Esophagus squamous epithelium (tissue), 5 donors: ENCODE measurements at places on chromosomes 13 and 19.

- no peak for DNase-seq
Observed at GRCh38 chr13:58949646-58950045, 1214.1 kb downstream of the DIAPH3 start.

GRCh38 chr19:41545547-41545946, 30.4 kb upstream of the CEACAM21 start:
- DNase-seq = no peak

DNA sequence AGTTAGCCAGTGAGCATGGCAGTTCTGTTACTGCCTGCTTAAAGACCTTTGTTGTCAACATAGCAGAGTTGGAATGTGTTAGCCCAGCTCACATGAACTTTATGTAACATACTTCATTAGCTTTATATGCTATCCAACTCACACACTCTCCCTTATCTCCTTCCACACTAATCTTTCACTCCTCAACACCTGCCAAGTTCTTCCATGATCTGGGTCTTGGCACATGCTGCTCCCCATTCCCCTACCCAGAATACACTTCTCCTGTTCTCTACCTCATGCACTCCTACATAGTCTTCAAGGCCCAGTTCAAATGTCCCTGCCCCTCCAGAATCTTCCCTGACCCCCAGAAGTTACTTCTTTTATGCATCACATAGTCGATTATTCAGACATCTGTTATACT, 179.3 kb downstream of the KATNAL1 start:
- no peak for DNase-seq

DNA sequence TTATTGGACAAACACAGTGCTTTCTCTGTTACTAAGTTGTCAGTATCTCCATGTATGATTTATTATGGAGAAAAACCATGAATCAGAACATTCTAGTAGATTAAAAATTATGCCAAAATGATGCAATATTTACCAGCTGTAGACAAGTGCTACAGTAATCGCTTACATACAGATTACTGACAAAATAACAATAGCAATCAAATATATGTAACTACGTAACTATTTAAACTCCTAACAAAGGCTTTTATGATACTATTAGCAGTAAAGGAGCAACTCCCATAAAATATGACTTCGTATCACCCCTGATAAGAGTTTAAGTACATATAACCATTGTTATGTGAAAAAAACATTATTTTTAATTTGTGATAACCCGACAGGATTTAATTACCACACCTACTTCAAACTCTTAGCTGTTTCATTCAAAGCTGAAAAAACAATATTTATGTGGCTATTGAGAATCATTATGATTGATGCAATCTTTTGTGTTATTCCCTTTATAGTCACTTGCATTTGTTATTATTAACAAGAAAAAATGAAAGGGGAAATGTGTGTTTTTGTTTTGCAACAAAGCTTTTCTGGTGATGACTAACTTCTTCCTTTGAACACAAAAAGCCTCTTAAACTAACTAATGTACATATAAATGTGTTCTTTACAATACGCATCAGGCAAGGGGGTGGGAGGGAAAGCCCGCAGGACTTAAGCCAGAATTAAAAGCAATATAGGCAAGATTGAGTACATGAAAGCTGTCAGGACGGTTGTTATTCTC, 147.4 kb downstream of the ABCC4 start:
- DNase-seq = no peak

- no peak for DNase-seq
Observed at GRCh38 chr19:33333151-33333550, 30.8 kb upstream of the CEBPA start.

- no peak for DNase-seq
Observed at GRCh38 chr19:54209811-54210494, 9.3 kb downstream of the RPS9 start.

- no peak for DNase-seq
Observed at GRCh38 chr13:21060338-21061028, 903 bp downstream of the LATS2 start.

DNA sequence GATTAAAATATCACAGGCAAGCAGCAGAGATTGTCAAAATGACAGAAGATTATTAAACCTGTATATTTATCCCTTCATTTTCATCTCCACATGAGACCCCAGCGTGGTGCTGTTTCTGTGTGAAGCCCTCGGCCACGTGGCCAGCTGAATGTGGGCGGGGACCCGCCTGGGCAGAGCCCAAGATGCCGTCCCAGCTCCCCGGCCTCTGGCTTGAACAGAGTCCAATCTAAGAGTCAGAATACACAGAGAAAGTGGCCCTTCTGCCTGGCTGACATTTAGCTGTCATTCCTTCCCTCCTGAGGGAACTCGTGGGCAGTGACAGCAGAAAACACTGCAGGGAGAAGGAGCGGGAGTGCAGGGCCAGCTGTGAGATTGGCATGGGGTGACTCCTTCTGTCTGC, 34.9 kb upstream of the UQCRFS1 start:
- DNase-seq = no peak

DNA sequence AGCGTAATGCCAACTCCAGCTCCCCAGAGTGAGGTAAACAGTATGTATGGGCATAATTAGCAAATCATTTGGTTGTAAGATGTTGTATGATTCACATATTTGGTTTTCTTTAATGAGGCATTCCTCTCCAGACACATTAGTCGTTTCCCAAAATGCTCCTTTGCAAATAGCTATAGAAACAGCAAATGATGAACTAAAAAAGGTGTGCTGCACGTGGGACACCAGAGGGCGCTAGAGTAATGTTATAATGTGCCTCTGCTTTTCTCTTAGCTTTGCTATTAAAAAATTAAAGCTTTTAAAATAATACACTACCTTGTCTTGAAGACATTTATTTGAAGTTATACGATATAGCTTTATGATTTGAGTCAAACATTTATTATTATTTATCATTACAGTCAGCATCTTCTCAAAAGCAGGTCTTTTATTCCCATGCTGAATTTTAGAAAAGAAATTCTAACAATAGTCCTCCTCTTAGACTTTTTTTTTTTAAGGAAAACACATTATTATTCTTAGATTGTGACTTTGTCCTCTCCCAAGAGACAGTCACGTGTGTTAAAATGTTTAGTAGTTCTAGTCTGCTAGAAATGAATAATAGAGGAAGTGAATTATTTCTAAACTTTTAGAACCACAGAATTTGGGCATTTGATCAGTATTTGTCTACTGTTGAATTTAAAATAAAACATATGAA, 121.6 kb upstream of the FRY start:
- DNase-seq = no peak

- no peak for DNase-seq
Observed at GRCh38 chr13:46675016-46675415, 121.9 kb downstream of the ESD start.

- no peak for DNase-seq
Observed at GRCh38 chr19:36851898-36852297, 1.2 kb downstream of the ZNF345 start.

- DNase-seq = no peak
Observed at GRCh38 chr13:76725211-76725610, 161.0 kb downstream of the KCTD12 start.

DNA sequence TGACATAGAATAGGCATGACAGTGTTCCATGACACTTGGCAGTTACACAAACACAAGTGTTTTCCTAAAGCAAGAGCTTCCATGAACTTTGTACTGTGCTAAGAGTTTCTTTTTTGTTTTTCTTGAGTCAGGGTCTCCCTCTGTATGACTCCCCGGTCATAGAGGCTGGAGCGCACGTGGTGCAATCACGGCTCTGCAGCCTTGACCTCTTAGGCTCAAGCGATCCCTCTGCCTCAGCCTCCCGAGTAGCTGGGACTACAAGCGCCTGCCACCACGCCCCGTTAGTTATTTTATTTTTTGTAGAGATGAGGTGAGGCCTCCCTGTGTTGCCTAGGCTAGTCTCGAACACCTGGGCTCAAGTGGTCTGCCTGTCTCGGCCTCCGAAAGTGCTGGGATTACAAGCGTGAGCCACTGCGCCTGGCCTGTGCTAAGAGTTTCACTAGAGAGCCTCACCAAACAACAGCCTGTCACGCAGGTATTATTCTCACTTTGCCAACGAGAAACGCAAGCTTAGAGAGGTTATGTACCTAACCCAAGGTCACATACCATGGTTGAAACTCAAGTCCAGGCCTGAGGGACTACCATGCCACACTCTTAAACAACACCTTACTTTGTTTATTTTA, 355.9 kb downstream of the KLF12 start:
- no peak for DNase-seq

DNA sequence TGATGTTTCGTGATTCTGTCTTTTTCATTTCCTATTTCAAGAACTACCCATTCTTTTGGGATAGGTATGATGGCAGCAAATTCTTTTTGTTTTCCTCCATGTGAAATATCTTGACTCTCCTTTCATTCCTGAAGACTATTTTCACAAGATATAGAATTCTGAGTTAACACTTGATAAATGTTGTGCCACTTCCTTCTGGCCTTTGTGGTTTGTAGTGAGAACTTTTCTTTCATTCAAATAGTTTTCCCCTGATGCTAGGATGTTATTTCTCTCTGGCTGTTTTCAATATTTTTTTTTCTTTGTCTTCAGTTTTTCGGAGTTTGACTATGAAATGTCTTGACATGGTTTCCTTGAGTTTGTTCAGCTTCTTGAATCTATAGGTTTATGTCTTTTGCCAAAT, 8.3 kb upstream of the TUBGCP3 start:
- DNase-seq = no peak

GRCh38 chr19:51064534-51065220, at the start of gene KLK13:
TSS of gene KLK13 (minus strand) at chr19:51065092. CDS start at chr19:51065067, 25 bp downstream.
- no peak for DNase-seq

DNA sequence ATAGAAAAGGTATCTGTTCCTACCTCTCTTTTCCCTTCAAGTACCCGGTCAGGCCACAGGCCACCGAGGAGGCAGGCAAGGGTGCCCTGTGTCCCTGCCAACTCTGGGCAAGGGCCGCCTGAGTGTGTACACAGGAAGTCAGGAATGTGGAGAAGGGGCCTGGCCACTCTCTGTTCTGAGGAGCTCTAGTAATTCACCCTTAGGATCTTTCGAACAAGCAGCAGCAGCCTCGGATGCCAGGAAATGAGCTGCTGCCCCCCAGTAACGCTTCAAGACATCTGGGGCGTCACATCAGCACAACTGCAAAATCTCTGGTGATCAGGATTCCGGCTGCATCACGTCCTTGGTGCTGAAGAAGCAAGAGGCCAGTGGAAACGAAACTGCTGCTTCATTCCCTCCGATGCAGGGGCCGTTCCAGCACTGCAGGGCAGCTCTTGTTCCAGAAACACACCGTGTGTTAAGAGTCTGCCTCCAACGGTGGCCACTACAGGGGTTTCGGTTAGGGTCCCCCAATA, 2.0 kb downstream of the RAB20 start:
- no peak for DNase-seq

- no peak for DNase-seq
Observed at GRCh38 chr13:106534639-106535551, 567 bp downstream of the EFNB2 start.

- no peak for DNase-seq
Observed at GRCh38 chr13:97413694-97414093, 20.3 kb upstream of the RAP2A start.

- no peak for DNase-seq
Observed at GRCh38 chr19:38639679-38640078, 7.8 kb upstream of the ACTN4 start.

DNA sequence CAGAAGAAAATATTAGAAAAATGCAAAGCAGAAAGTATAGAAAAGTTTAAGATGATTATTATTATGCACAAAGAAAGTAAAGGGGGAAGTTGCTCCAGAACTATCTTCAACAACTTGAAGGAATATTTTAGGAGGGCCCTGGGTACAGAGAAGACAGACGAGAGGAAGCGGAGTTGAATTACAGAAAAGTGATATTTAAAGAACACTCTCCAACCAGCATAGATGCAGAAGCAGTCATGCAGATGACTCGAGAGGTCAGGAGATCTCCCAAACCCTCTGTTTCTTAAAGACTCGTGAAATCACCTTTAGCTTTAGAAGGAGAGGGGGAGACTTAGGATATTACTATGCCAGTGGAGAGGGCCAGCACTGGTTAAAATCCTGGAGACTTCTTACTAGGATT, 8.5 kb upstream of the SHISA2 start:
- no peak for DNase-seq

DNA sequence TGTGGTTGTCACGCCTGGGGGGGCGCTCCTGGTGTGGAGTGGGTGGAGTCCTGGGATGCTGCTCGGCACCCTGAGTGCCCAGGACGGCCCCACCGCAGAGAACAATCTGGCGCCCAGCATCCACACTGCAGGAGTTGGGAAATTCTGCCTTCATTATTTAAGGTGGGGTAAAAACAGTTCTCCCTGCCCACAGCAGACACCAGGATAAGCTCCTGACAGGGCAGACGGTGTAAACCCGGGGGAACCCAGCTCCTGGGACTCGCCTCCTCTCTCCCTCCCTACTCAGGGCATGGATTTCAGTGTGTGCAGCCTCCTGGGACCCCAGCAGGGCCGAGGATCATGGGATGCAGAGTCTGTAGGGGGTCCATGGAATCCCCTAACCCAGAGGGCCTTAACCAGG, 7.7 kb upstream of the WDR18 start:
- DNase-seq = no peak

DNA sequence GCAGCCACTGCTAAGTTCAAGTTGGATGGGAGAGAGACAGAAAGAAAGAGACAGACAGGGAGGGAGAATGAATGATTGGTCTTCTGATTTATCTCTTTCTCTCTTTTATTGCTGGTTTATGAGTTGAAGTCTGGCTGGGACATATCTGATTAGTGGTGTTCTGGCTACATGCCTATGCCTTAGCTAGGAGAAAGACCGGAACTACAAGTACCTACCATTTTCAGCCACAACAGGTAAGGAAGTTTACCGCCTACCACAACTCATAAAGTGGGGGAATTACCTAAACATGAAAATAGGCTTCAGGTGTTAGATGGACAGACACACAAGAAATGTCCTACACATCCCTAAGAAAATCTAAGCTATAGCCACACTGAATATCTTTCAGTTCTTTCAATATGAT, 36.6 kb upstream of the GPC6 start:
- no peak for DNase-seq

DNA sequence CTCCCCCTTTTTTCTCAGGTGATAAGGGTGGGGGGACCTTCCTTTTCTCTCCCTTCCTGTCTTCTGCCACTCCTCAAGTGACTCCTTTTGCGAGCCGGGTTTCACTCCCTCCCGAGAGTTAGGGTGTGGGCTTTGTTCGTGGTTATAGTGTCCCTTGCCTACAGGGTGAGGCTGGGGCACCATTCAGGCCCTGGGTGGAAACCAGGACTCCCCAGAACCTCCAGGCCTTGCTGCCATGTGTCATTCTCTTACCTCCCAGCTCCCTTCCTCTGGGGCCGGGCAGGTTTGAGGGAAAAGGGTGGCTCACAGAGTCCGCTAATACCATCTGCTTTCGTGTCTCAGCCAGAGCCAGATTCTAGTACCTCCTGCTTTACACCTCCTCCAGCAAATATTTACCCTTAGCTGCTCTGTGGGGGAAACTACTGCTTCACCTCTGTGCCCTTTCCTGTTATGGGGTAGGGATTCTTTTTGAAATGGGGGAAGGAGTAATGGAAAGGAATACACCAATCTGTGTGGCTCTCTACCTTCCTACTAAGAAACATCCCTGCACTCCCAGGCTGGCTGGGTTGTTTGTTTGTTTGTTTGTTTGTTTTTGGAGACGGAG, 2.8 kb downstream of the ACTN4 start:
- DNase-seq = no peak

DNA sequence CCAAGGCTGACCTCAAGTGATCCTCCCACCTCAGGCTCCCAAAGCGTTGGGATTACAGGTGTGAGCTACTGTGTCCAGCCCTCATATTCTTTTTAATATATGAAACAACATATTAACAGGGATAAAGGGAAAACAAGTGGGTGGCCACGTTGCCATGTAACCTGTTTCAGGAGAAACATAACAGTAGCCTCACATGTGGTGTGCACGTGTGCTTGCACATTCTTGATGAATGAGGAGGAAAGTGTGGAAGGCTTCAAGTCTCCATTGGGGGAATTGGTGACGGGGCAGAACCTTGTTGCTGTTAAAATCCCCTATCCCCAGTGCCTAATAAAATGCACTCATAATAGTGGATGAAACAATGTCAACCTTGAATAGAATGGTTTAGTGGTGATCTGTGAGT, 202.3 kb downstream of the MTUS2 start:
- DNase-seq = no peak
